Testis (tissue), 5 donors: ENCODE measurements at places on chromosomes 2 and 18. TPM values are rescaled to one million over a fixed set of nuclear protein-coding genes. Genes with fewer than 3 reads are reported as not detected.

DSG1 gene
- 3.8 TPM for total RNA-seq

EFHD1 gene
- total RNA-seq = 16.5 TPM

GRCh38 chr2:121360566-121361300, 75.7 kb upstream of the TFCP2L1 start:
- no peak for DNase-seq
- no peaks in the 10 kb centered on the region for H3K36me3 ChIP-seq
- no peak overlapping the region for H3K4me3 ChIP-seq
- peaks cover under 1% of the 10 kb centered on the region for H3K4me1 ChIP-seq

GRCh38 chr2:234212534-234212933, 162.0 kb downstream of the SPP2 start:
- H3K4me3 ChIP-seq = no peak overlapping the region
- peaks cover 3% of the 10 kb centered on the region for H3K4me1 ChIP-seq
- H3K27me3 ChIP-seq = no peaks in the 10 kb centered on the region
- H3K27ac ChIP-seq = no peak overlapping the region
- no peaks in the 10 kb centered on the region for H3K36me3 ChIP-seq
- no peak for DNase-seq
